NCI-H1930 (cell line): ENCODE measurements at places on chromosomes 13 and 19.

DNA sequence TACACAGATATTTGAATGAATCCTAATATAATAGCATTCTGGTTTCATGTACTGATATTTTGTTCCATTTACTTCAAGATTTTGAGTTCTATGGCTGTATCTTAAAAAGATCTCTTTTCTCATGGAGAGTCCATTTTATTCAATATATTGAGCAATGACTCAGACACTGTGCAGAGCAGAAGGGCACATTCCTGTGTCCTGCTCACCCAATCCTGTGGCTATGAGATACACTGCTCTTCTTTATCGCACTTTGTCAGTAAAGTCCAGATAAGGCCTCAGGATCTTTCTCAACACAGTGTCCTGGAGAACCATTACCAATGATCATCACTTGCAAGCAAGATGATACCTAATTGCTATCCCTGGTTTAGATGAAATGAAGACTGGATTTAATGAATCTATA is 155.0 kb downstream of the CYSLTR2 start:
- no peak for DNase-seq

GRCh38 chr13:95614641-95615245 is 29.8 kb downstream of the DZIP1 start:
- DNase-seq: no peak

DNA sequence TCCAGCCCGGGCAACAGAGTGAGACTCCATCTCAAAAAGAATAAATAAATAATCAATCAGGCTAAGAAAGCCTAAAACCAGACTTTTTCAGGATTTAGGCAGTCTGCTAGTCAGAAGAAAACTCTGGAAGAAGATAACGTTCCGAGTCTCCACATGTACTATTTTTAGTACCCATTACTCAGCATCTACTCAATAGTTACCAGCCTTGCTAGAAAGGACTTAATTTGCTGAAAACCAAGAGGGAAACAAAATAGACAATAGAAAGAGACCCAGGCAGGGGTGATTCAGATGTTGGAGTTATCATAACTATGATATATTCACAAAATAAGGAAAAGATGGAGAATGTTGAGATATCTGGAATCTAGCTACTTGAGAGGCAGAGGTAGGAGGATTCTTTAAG is 3.6 kb upstream of the LIN7B start:
- DNase-seq: no peak

DNA sequence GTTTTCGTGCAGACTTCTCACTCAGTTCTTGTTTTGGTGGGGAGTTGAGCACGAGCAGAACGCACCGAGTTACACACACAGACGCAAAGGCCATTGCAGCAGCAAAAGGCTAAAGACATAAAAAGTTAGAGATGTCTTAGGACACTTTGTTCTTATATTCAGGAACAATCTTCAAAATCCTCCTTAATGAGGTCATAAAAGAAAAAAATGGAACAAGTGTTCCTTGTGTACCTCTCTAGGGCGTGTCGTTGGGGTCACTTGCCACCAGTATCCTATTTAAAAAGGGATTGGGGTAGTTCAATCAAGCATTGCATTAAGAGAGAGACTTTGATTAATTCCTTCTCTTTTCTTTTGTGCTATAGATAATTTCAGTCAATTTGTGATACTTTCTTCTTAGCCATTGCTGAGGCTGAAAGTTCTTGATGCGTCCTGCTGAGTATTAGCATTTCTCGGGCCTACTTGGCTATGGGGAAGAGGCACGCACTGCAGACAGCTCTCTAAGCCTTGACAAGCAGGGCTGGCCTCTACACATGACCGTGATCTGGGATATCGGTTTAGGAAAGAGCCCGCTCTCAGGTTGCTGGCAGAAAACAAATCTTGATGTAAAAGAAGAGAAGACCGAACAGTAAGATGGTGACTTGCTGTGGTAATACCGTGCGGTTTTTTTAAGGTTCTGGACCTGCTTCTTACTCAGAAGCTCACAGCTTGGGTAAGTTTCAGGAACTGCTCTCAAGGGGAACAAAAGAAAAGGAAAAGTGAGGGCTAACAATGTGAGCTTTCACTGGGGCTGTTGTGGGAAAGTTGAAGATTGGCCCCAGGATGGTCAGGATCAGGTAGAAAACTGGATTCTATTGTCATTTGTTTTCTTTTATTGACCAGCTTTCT is 223.6 kb downstream of the TM9SF2 start:
- DNase-seq: no peak

DNA sequence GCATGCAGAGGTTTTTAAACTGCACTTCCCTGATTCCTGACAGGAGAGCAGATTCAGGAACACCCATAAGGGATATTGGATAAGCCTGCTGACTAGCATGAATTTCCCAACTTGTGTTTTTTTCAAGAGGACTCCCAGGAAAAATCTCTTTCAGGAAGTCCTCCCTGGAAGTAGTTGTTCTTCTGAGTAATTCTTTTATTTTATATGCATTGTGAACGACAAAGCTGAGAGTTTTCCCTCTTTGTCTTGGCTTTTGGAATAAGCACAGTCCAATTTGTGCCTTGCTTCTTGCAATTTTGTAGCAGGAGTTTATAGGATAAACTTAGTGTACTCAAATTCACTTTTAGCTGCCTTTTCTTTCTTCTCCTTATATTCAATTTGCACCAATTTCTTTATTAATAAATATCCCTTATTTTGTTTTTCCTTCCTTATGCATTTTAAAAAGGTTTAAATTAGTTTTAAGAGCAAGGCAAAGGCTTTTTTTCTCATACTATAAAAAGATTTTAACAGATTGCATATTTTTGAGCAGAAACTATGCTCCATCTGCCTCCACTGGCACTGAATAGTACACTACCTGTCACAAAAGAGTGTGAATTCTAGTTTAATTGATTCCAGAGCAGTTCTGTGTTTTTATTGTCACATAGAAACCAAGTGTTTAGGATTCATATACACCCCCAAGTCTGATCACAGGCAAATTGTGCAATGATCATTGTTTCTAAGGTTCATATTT is 543.3 kb upstream of the SPRY2 start:
- no peak for DNase-seq

DNA sequence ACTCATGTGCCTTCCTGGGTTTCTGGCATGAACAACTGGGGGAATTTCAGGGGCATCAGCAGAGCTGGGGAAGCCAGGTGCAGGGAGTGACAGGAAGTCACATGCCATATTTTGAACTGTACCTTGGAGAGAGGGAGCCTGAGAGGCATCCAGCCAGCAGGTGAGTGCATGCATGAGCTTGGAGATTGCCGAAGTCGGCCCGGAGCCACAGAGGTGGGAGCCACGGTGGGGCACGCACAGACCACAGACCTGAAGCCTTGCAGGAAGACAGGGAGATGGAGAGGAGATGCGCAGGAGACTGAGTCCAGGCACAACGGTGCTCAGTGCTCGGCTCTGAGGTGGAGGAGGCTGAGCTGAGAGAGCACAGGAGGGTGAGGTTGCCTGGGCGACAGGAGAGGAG is 55.1 kb downstream of the CDADC1 start:
- no peak for DNase-seq

GRCh38 chr13:113775451-113776145 is 16.6 kb downstream of the TMEM255B start:
- DNase-seq: no peak

DNA sequence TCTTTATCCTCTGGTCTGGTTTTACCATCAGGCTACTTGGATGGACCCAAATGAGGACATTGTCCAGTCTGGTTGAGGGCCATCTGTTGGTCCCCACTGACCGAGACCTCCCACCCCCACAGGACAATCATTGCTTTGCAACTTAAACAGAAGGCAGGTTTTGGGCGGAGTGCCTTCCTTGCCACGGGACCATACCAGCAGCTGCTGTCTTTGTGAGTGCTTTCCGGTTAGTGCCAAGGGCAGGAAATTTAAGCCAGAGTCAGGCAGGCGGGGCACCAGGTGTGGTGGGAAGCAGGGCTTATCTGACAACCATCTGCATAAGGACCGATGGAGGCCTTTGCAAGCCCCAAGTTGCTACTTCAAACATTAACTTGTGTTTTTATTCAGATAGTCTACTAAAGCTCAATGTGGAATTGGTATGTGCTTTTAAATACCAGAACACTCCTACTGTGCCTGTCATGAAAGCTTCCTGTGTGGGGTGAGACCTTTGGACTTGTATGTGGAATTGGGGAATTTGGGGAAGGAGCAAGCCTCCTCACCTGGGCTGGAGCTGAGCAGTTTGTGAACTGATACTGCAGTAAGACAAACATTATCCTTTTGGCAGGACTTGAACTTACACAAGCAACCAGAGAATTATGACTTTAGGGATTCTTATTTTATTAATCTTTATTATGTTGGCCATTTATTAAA is 39.3 kb upstream of the UBE2L5 start:
- no peak for DNase-seq
